DMS53 (cell line): ENCODE measurements at places on chromosomes 5 and 9.

DNA sequence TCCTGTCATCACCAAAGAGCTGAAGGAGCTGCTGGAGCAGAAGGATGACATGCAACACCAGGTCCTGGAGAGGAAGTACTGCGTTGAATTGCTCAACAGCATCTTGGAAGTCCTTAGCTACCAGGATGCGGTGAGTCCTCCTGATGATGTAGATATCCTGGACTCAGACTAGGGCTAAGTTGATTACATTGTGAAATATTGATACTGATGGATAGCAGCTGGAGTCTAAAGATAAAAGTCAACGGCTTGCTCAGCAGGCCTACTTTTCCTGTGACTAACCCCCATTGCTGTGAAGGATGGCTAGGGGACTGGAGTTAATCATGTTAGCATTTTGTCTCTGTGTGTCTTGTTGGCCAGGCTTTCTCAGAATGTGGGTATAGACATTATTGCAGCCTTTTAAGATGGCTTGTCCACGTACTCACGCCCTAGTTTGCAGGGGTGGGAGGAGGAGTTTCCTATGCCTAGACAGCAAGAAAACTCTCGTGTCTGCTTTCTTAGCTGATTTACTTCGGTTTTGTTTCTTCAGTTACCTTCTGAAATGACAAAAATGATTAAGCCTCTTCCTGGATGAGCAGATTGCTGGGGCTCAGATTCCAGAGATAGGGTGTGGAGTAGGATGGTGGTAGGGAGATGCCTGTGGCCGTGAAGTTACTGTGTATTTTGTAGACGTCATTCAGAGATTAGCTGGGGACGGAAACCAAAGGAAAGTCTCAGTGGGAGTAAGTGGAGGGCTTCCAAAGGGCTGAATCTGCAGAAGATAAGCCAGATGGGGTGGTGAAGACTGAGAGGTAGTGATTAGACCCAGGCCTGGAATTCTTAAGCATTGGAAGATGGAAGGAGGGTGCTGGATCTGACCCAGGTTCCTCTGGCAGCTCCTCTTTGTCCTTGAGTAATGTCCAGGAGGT is 166.3 kb downstream of the DOCK2 start:
- DNase-seq = no peak

DNA sequence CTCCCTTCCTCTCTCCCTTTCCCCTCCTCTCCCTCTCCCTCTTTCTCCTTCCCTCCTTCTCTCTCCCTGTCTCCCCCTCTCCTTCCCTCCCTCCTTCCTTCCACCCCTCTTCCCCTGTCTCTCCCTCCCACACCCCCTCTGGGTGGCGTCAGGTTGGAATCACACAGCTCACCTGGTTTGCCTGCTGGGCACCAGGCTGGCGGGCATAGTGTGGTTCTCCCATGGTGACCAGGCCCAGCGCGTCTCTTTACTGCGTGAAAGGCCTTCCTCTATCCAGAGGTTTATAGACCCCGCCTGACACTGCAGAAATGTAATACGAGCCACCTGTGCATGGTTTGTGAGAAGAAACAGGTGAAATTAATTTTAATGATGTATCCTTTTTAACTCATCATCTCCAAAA is 76.2 kb downstream of the MRPL36 start:
- no peak for DNase-seq

- DNase-seq = no peak
Observed at GRCh38 chr5:14849516-14850294, 21.9 kb downstream of the ANKH start.

DNA sequence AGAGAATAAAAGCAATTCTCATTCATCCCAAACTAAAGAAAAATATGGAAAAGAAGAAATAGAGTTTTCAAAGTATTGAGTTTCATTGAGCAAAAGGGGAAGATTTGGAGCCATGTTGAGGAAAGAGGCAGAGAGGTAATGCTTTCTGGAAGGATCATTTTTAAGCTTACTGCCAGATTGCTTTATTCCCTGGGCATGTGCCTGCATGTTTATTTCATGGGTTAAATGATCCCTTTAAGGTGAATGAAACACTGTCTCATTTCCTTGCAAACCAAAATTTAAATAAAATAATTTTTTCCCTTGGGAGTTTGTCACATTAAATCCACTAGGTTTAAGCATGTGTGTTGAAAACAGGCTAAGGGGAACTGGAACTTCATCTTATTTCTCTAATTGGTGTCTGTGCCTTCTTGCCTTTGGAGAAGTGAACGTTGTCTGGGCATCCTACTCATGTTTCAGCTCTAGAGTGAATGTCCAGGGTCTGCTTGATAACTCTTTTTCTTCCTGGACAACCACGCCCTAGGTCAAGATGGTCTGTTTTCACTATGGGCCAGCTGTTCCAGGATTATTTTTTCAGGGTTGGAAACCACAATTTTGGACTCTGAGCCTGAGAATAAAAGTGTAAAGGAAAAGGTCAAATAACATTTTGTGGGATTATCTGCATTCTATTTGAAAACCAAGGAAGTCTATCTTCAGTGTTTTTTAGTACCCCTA is 114.1 kb upstream of the ELL2 start:
- no peak for DNase-seq

DNA sequence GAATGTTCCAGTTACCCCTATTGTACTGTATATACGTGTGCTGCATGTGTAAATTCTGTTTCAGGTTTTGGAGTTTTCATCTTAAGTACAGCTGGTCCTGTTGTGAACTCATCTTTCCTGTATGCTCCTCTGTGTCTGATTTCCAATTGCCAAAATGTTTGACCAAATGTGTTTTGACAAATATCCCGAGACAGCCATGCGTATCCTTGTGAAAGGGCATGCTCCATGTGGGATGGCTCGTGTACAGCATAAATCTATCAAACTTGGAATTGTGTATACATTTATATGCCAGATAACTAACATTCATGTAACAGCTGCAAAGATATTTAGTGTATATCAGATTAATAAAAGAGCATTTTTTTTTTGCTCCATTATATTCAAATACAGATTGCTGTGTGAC is 69.5 kb upstream of the IQGAP2 start:
- no peak for DNase-seq

DNA sequence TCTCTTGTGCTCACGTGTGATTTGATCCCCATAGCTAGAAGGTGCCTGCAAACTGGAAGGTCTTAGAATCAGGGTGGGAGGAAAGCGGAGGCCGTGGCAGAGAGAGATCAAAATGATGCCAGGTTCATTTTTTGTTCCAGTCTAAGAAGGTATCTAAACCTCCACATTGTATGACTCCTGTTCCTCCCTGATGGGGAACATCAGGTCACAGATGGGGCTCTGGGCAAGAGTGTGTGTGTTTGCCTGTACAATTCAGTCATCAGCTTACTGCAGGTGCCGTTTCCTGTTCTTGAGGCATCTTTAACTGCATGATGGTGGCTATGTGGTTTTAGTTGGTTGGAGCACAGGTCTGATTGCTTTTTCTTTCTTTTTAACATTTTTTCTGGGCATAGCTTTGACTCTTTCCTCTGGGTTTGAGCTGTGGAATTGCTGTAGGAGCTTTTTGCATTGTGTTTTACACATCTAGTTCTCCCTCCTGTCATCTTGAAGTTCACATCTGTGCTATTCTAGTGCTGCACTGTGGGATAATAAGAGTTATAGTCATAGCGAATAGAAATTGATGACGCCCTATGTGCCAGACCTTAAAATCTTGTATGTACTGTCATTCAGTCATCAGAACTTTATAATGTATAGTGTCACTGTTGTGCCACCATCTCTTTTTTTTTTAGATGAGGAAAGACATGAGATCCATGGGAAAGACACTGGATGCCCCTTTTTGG is 30.8 kb downstream of the ARHGAP26 start:
- DNase-seq = no peak

- DNase-seq = no peak
Observed at GRCh38 chr5:6166698-6167394, 211.5 kb downstream of the MED10 start.

DNA sequence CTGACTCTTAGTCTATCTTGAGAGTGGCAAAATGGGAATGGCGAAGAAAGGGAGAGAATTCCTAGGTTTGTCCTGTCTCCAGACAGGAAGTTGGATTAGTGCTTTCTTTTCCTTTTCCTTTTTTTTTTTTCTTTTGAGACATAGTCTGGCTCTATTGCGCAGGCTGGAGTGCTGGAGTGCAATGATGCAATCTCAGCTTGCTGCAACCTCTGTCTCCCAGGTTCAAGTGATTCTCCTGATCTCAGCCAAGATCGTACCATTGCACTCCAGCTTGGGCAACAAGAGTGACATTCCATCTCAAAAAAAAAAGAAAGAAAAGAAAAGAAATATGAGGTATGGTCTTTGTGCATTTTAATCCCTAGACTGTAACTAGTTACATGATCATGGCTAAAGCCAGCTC is 12.6 kb upstream of the KIF27 start:
- DNase-seq = no peak

DNA sequence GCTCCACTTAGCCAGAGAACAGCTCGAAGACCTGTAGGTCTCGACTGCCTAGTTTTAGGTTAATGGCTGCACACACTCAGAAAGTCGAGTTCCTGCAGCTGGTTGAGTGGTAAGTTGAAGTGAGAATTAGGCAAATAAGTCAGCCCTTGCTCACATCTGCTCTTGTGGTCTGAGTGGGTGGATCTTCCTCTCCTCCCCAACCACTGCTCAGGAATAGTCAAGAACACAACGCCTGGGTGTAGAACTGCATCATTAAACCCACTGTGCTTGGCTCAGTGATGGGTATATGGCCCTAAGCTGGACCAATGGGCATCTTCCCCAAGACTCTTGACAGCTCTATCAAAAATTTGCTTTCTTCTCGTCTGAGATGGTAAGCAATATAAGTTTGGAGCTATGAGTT is 20.9 kb upstream of the ADAM19 start:
- no peak for DNase-seq

DNA sequence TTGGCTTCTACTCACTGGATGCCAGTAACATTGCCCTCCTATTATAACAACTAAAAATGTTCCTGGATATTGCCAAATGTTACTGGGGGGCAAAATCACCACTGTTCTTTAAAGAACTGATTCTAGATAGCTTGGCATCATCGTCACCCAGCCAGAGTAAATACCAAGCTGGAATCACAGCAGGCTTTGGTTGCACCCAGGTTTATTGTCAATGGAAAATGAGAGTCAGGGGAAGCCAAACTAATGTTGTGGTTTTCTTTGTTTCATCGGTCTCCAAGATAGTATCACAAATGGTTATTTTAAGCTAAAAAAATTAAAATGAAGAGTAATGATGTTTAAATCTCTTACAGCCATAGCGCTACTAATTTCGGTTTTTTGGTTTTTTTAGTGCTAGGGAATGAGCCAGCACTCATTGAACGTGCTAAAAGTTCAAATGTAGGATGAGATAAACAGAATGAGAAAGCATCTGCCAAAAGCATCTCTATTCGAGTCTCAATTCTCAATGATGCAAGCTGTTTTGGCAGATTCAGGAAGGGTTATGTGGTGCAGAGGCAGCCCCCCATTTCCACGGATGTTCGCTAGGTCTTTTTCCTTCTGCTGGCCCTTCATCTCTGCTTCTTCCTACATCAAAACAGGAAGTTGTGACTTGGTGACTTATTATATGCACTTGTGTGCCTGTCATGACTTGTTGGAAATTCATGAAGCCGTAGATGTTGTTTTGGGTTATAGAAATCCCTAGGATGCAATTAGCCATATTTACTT is 558.0 kb downstream of the EBF1 start:
- DNase-seq = no peak

DNA sequence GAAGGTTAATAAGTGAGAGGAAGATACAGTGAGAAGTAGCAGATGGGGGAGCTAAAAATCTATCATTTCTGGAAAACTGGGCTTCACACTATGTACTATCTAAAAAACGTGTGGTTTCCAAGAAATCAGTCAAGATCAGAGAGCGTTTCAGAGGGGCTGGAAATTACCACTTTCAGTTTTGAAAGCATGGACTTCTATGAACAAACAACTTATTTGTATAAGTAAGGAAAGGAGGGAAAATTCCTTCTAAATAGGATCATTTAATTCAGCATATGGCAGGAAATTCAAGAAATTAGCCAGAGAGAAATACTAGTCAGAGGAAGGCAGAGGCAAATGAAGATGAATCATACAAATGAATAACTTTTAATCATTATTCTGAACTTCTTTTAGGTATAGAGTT is 11.3 kb downstream of the TNC start:
- DNase-seq = no peak

- peak; percentile 69 for DNase-seq
Observed at GRCh38 chr5:89255845-89256463, 373.0 kb upstream of the MEF2C start.

- DNase-seq = no peak
Observed at GRCh38 chr9:137716694-137717287, 98.0 kb downstream of the EHMT1 start.

DNA sequence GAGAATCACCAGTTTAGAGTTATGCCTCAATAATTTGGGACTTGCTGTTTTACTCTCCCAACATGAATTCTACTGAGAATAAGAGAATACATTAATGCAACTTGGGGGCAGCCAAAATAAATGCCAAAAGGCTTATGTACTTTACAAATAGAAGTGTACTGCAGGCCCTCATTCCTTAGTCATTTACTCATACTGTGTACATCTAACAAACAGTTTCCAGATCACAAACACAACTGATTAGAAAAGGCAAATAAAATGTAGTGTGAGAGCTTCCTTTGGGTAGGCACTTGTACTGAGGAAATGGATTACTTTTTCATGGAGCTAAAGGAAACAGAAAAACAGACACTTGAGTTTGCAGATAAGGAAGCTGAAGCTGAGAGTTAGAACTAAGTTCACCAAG is 12.6 kb downstream of the ANKDD1B start:
- DNase-seq = peak; percentile 9

GRCh38 chr9:126844085-126844484 is 16.4 kb upstream of the ZBTB34 start:
- no peak for DNase-seq

- DNase-seq = peak; percentile 75
Observed at GRCh38 chr5:135534609-135535419, 950 bp downstream of the NEUROG1 start.

- DNase-seq = peak; percentile 7
Observed at GRCh38 chr5:131610198-131611063, 24.6 kb downstream of the RAPGEF6 start.

GRCh38 chr5:81019748-81020147 is 59.6 kb downstream of the RASGRF2 start:
- DNase-seq = no peak

DNA sequence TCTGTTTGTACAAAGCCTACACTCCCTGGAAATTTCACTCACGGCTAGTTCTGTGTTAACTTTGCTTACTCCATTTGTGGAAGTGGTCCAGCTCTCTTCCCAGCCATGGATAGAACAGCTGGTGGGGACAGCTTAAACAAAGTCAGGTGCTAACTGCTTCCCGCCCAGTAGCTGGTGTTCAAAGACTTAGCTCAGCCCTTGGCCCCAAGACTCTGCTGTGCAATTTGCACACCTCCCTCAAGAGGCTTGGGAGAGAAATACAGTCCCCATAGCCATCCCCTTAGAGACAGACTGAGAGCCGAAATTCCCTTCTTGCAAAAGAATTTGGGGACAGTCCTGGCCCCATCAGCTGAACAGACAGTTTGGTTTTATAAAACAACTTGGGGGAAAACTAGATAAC is 73.8 kb upstream of the RAI14 start:
- DNase-seq = no peak

- peak; percentile 86 for DNase-seq
Observed at GRCh38 chr5:155728146-155728856, 598.7 kb upstream of the SGCD start.
